ENCODE measurements at places on chromosomes 4 and X. TPM values are rescaled to one million over a fixed set of nuclear protein-coding genes. Genes with fewer than 3 reads are reported as not detected.

FDCSP gene
- not detected for total RNA-seq

KCTD8 gene
- not detected for total RNA-seq

GRCh38 chr4:154078504-154079350 lies 289.8 kb upstream of the SFRP2 start:
- DNase-seq, result no peak

STK32B gene
- total RNA-seq, result 0.10 TPM

DNA sequence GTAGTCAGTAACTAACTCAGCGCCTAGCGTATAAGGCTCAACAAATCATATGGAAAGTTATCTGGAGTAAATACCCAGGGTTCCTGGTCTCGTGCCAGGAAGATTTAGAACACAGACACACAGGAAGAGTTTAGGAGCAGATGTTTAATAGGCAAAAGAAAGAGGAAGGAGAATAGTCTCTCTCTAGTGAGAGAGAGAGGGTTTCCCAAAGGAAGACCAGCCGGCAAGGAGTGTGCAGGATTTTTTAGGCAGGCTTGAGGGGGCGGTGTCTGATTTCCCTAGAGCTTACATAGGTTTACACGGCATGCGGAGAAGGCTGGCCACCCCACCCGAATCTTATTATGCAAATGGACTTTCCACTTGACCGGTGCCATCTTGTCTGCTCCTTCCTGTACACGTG lies 284.0 kb upstream of the FRG1 start:
- no peak for DNase-seq

DNA sequence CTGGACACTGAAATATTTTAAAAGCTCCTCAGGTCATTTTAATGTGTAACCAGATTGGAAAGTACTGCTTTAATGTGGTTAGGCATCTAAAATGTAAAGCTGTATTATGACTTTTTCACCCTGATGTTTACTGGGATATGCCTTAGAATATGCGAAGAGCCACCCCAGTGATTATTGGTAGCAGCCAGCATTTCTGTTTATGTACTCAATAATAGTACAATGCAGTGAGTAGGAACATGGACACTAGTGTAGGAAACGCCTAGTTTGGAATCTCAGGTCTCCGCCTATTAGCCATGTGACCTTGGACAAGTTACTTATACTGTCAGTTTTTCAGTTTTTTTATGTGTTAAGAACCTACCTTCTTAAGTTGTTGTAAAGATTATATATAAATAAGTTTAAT lies 446.0 kb upstream of the PITX2 start:
- DNase-seq, result no peak

JADE1 gene
- 17.7 TPM for total RNA-seq

DNA sequence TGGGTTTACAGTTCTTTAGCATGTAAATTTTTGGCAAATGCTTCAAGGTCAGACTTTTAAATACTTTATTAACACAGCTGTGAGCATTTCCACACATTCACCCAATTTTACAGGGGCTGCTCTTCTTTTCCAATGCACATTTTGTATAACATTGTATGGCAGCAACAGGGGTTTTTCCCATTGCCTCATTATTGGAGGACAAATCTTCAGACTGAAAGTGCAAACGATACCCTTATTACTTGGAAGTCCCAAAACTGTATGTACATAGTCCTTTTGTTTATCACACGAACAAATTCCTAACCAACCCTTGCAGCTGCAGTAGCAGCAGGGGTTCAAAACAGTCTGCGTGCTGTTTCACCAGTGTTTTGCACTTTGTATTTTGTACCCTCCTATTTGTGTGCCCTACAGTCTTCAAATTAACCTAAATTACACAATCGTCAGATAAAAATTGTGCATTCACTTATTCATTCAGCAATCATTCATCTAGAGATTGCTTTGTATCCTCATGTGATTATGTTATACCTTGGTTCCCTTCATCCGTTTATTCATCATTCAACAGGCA lies 330.7 kb upstream of the RASGEF1B start:
- DNase-seq, result no peak

DNA sequence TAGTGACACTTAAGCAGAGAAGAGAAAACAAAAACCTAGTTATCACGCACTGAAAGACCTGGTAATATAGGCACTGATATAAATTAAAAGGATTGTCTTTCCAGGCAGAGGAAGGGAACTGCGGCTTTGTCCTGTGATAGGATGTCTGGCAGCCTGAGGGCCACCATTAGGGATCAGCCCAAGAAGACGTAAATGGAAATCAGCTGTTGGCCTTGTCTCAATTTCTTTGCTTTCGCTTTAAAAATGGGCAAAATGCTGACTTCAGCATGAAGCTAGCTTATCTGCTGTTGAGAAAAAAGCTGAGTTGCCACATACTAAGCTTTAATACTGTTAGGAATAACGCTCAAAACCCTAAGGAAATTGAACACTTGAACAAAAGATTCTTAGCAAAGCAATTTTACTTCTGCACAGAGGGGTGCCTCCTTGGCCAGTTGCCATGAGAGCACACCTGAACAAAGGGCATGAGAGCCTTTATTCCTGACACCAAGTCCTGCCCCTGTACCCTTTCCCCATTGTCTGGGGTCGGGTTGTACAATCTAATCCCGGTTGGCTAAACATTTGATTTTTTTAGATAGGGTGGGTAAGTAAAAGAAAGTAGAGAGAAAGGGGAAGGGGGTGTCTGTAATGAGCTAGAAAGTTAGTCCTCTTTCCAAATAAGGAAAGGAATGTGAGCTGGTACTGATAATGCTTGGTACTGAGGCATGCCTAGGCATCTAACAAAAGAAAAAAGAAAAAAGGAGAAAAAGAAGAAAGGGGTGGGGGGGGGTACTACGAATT lies 85.1 kb upstream of the UCP1 start:
- no peak for DNase-seq

DNA sequence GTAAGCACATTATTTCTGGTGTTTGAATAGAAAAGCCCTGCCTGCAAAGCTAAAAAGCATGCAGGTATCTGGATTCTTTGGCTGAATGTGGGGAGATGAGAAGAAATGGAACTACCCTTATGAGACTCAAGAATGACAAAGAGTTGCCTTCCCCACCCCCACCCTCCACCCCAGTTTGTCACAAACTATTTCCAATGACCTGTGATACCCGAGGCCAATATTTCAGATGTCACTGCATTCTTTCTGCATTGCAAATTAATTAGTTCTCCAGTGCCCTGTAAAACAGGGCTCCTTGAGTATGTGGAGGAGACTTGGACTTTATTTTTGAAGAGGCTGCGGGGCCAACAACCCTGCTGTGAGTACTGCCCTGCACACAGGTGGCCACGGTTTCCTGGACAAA lies 116.4 kb downstream of the ZNF827 start:
- DNase-seq, result no peak

Measured in A172 (cell line).